NCI-H1105 treated with DMSO at 0.1 percent for 48 hours (cell line): ENCODE measurements at places on chromosomes 1 and 21.
A peak's percentile ranks its signal among the peaks of the same experiment; 100 is the strongest.

GRCh38 chr1:81111818-81112217 is 688.9 kb upstream of the ADGRL2 start:
- no peak for DNase-seq

DNA sequence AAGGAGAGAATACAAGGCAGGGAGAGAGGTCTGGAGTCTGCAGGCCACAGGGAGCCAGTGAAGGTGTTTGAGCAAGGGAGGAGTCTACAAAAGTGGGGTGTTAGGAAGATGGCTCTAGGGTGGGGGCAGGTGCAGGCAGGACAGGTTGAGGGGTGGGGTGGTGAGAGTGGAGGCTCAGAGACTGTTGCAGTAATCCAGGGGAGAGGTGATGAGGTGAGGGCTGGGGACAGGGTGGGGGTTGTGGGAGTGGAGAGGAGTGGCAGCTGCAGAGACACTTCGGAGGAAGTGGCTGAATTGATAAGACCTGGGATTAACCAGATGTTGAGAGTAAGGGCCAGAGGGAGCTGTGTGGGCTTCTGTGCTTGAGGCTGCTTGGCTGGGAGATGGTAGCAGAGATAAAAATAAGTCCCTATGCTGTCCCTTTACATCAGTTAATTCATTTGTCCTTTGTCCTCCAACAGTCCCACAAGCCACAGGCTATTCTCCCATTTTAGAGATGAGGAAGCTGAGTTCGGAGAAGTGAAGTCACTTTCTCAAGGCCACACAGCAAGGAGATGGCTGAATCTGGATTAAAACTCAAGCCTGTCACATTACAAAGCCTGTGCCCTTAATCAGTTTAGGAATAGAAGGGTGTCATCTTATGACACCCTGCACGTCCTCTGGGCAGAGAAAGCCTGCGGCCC is 54.8 kb upstream of the SYNC start:
- no peak for DNase-seq

DNA sequence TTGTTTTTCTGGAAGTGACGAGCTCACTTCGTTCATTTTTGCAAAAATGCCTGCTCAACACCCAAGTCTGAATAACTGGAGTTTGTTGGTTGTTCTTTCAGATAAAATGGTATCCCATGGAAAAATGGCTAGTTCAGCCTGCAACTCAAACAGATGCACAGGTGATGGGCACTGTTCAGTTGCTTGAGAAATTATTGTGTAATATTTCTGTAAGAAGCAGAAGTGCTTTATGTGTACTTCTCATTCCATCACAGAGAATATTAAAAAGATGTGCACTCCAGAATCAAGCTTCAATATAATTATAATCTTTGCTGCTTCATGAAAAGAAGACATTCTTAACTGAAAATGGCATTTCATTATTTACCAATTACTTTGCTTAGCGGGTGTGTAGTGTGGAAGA is 9.1 kb downstream of the SYT2 start:
- DNase-seq, result no peak

DNA sequence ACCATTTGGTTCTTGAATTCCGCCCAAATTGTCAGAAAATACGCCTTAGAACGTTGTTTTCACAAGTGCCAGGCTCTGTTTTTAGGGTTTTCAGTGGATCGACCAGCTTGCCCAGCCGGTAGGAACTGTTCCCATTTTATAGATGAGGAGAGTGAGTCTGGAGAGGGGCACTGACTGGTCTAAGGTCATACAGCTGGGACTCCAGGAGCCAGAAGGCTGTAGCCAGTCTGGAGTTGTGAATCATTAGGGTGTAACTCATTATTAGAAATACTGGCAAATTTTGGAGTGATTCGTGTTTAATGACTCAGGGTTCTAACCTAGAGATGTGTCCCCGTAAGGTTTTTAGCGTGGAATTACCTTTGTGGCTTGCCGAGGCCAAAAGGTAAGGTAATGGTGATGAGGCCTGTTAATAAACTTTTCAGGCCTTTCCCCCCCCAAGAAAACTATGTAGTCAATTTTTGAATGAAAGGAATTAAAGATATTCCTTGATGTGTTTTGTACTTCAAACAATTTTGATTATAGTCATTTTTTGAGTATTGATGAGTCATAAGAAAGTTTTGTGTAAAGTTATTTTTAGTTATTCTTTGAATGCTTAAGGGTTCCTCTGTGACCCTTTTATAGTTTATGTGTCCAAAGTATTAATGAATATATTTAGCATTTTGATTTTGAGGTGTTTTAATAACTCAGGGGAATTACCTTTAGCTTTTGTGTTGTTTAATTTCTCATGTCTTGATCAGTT is 2.1 kb downstream of the DYRK1A start:
- no peak for DNase-seq

DNA sequence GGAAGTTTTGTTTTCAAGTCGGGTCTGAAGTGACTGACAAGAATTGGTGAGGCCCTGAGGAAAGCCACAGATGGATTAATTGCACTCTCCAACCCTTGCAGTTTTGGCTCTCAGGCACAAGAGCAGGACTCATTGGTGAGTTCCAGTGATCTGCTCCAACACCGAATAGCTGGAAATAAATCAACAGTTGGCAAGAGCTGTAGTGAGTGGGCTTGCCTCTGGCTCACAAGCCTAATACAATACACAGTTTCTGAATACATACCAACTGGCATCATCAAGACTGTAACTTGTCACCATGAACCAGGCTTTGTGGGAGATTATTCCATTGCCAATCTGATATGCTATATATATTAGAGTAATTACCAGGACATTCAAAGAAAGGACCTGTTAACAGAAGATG is 131.6 kb downstream of the GRIK1 start:
- no peak for DNase-seq

DNA sequence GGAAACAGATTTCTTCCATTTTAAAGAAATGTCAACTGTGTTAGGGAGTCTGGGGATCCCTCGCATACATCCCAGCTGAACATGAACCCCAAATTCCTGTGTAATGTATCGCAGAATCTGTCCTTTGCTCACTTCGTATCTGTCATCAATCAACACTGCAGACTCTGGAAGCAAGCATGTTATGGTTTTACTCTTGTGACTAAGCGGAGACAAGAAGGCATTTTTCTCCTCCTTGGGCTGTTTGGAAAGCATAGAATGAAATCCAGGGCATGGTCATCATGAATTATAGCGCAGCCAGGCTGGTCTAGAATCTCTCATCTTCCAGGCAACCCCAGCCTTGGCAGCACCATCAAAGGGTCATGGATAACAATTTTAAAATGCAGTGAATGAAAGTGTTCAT is 290.2 kb downstream of the KIF26B start:
- DNase-seq, result no peak

GRCh38 chr1:2019172-2019543 is at the start of gene GABRD:
Gene GABRD (plus strand): TSS chr1:2019345. CDS start chr1:2019424, 79 bp downstream.
- DNase-seq, result peak; percentile 19

GRCh38 chr21:46128933-46129571 is 26.3 kb downstream of the FTCD start:
- no peak for DNase-seq

- DNase-seq, result peak; percentile 52
These were observed 19.8 kb downstream of the CD1D start for GRCh38 chr1:158200527-158200926.

DNA sequence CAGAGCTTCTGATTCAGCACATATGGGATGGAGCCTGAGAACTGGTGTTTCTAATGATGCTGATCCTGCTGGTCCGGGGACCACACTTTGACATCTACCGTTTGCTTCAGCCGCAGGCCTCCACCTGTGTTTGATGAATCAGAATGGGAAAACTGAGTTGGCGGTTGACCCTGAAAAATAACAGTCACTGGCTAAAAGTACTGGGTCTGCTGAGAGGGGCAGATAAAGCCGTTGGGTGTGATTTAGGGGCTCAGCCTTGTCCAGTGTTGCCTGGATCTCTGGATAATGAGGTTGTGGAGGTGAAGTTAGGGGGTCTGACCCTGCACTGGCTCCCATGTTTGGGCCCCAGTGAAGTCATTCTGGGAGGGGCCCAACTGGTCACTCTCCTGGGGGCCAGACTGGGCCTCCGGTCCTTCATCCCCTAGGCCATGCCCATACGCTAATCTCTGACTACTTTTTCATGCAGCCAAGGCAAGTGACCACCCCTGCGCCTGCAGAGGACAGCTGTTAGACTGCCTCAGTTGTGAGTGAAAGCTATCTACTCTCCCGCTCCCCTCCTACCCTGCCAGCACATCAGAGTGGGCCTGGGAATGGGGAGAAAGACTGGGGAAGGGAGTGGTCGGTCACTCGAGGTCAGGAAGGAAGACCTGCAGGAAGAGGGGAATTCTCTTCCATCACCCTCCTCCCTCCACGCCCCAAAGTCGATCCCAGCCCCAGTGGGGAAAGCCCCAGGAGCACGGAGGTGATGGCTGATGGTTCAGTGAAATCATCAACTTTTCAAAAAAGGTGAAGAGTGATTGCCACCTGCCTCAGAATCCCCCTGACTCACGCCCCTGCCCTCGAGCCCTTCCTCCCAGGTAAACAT is 27.7 kb downstream of the VASH2 start:
- DNase-seq, result no peak

- no peak for DNase-seq
These were observed 888 bp downstream of the HES5 start for GRCh38 chr1:2528966-2529783.

GRCh38 chr1:183030053-183030452 is 6.8 kb downstream of the LAMC1 start:
- no peak for DNase-seq

GRCh38 chr1:226633541-226634165 is 85.1 kb downstream of the STUM start:
- DNase-seq, result no peak

GRCh38 chr1:106875622-106876021 is 180.9 kb upstream of the PRMT6 start:
- no peak for DNase-seq

- DNase-seq, result no peak
These were observed 3.9 kb upstream of the RPTN start for GRCh38 chr1:152162792-152163463.

DNA sequence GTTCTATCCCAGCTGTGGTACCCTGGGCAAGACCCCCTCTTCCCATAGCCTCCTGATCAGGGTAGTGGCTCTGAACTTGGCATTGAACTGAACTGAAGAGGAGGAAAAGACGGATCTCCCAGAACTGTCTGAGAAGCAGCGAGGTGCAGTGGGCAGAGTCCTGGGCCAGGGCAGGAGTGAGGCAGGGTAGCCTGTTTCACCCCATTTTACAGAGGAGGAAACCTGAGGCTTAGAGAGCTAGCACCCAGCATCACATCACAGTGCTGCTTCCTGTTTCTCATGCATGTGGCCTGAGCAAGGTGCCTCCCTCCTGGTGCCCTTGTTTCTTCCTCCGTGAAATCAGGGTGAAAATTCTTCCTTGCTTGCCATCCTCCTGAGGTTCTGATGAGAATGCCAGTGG is 17.1 kb downstream of the ZNF362 start:
- DNase-seq, result no peak

DNA sequence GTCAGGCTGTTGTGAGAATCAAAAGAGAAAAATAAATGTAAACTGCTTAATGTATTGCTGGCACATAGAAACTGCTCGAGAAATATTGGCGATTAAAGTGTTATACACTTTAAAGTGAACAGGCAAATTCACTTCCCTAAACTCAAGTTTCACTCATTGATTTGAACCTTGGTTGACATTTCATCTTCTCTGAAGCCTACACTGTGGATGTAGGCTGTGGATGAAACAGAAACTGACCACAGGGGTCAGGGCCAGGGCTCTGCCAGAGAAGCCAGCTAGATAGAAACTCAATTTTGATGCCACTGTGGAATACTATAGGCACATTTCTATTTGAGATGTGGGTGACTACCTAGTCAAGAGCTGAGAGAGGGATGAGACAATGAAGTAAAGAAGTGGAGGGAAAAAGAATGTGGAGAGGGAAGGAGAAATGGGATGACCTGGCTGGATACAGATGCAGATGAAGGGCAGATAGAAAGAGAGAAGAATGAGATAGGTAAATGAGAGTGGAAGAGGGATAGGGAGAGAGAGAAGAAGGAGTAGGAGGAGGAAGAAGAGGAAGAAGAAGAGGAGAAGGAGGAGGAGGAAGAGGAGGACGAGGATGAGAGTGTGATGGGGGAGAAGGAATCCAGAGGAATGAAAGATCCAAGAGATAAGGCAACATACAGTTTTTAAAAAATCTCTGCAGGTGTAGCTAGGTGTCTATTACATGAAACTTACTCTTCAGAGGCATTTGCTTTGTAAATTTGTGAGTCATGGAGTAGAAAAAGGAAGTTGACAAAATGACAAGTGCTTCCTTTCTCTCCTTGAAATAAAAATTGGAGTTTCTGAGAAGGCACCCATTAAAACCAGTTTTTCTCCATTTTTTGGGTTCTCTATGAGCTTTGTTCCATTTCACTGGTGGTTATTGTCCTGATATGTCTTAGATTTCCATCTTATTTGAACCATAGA is 17.4 kb upstream of the CD1D start:
- DNase-seq, result no peak

GRCh38 chr1:218401441-218401997 is 56.4 kb downstream of the TGFB2 start:
- DNase-seq, result no peak

GRCh38 chr1:90190523-90190922 is 195.6 kb downstream of the ZNF326 start:
- DNase-seq, result no peak
